NCI-H1105 (cell line): ENCODE measurements at places on chromosomes 4 and X.

DNA sequence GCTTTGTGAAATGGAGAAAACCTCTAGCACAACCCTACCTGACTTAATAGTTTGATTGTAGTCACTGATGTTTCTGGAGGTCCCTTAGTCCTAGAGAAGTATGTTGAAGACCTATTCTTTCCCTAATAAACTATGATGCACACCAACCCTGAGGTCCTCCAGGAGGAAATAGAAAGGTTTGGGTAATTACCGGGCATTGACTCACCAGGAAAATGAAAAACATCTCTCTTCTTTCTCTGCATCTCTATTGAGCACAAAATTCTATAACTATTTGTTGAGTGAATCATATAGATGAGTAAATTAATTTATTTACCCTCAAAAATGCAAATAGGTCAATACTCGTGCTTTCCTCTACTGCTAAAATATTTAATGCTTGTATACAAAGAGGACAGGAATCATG, 582.4 kb upstream of the FAM241A start:
- no peak for DNase-seq

GRCh38 chr4:93147524-93148212, 680.9 kb upstream of the ATOH1 start:
- DNase-seq = no peak

- DNase-seq = no peak
Measured at GRCh38 chr4:23911675-23912455, 22.0 kb upstream of the PPARGC1A start.

DNA sequence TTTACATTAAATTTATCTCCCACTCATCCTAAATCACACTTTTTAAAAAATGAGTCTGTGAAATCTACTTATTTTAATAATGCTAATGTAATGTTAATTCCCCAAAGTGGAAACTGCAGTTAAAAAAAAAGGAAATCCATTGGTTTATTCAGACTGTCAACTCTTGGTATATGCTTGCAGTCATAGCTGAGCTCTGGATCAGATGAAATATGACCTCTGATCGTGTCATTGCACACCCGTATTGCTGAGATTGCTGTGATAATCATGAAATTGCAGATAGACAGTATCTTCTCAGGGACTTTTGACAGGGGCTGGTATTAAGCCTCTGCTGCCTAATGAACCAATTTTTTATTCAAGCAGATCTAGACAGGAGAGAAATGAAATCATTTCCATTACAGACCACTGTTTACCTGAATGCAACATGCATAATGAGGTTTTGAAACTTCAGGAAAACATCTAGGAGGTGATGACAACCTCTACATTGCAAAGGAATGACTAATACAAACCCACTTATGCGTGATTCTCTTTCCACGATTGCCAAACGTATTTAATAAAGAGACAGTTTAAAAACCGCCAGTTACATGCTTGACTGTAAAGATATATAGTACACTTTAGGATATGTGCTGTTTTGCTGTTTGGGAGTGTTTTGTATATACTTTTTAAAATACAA, 138.3 kb upstream of the PUDP start:
- no peak for DNase-seq

DNA sequence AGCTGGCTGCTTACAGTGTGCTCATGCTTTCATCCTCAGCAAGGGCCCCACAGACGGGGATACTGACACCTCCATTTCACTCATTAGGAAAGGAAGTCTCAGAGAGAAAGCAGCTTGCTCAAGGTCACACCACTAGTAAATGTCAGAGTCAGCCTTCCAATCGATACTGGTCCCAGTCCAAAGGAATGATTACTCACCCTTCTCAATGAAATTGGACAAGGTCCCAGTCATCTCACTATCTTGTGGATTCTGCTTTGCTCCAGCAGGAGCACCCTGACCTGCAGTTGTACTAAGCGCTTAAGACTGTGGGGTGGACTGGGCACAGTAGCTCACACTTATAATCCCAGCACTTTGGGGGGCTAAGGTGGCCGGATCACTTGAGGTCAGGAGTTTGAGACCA, 132.2 kb upstream of the SLC34A2 start:
- DNase-seq = no peak

- no peak for DNase-seq
Measured at GRCh38 chr4:109798866-109799265, 2.9 kb downstream of the CFI start.
